Posterior vena cava (tissue), 2 donors: ENCODE measurements at places on chromosomes 7 and 10. TPM values are rescaled to one million over a fixed set of nuclear protein-coding genes. Genes with fewer than 3 reads are reported as not detected.
A peak's percentile ranks its signal among the peaks of the same experiment; 100 is the strongest.

GRCh38 chr10:59753267-59753666, at the start of gene MRLN:
Gene MRLN (minus strand): TSS chr10:59753455.
- no peak for DNase-seq

- DNase-seq: peak; percentile 35
Measured at GRCh38 chr7:155229548-155230168, 68.0 kb upstream of the INSIG1 start.

DNA sequence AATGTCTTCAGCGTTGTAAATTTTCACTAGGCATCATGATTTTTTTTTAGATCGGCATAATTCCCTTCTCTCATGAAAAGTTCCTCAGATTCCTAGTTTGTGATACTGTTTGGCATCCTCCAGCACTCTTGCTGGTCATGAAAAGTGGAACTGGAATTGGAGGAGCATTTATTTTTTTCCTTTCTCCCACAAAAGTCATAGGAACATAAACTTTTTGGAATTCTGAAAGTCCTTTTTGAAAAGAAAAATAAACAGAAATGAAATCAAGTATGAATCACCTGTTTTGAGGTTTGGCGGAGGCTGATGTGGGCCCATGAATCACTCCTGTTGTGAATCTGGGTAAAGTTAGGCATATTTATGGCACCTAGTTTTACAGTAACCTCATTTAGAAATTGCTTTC, 17.7 kb downstream of the CACNB2 start:
- no peak for DNase-seq

GRCh38 chr10:34244756-34245484, 570.2 kb downstream of the PARD3 start:
- DNase-seq: no peak

- no peak for DNase-seq
Measured at GRCh38 chr10:80540981-80541750, 3.5 kb downstream of the SH2D4B start.

DNA sequence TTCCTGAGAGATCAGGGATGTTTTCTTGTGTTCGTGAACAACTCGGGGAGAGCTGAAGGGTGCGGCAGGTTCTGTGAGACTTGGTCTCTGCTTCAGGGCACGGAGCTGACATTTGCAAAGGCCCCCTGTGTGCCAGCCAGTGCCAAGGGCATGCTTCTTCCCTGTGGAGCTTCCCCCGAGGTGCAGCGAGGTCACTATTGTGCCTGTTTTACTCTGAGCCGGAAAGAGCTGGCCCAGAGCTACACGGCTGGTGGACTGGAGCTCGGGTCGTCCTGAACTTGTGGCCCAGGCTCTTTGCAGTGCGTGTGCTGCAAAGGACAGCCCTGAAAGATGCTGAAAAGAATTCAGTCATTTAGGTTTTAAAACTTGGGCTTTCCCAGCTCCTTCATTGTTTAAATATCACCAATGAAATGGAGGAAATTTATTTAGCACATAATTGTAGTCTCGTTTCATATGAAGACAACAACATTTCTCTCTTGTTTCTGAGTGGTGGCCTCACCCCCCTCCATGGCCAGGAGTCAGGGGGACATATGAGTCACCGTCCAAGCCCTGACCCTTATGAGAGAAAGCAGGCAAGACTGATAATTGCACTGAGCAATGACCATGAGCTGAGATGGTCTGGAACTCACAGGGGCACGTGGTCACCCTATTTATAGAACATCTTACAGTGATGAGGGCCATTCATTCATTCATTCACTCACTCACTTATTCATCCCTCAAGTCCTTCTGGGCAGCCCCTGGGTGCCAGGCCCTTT, 102.6 kb downstream of the PTPRE start:
- peak; percentile 65 for DNase-seq

- no peak for DNase-seq
Measured at GRCh38 chr7:36512616-36513015, 123.0 kb downstream of the ANLN start.

GRCh38 chr7:29471444-29472138, 92.0 kb upstream of the PRR15 start:
- no peak for DNase-seq

GRCh38 chr7:141397236-141398163, 153.7 kb upstream of the AGK start:
- DNase-seq: no peak

DNA sequence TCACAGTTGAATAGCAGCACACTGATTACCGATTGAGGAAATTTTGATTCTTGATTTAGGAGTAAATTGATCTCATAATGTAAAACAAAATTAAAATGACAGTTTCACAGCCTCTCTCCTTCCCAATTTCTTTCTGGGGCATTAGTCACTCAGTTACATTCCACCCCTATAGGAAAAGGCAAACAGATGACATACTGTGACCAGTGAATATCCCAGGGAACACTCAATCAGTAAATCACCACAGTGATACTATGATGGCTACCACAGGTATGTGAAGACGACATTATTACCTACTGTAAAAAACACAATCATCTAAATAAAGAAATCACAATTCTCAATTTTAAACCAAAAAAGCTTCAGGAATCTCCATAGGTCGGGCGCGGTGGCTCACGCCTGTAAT, 15.5 kb downstream of the CTTNBP2 start:
- DNase-seq: no peak

GRCh38 chr10:61894133-61894532, 7.4 kb upstream of the ARID5B start:
- no peak for DNase-seq

GRCh38 chr10:79202188-79203013, 133.6 kb downstream of the ZMIZ1 start:
- DNase-seq: no peak

- no peak for DNase-seq
Measured at GRCh38 chr7:124059375-124059774, 26.5 kb upstream of the TMEM229A start.

DNA sequence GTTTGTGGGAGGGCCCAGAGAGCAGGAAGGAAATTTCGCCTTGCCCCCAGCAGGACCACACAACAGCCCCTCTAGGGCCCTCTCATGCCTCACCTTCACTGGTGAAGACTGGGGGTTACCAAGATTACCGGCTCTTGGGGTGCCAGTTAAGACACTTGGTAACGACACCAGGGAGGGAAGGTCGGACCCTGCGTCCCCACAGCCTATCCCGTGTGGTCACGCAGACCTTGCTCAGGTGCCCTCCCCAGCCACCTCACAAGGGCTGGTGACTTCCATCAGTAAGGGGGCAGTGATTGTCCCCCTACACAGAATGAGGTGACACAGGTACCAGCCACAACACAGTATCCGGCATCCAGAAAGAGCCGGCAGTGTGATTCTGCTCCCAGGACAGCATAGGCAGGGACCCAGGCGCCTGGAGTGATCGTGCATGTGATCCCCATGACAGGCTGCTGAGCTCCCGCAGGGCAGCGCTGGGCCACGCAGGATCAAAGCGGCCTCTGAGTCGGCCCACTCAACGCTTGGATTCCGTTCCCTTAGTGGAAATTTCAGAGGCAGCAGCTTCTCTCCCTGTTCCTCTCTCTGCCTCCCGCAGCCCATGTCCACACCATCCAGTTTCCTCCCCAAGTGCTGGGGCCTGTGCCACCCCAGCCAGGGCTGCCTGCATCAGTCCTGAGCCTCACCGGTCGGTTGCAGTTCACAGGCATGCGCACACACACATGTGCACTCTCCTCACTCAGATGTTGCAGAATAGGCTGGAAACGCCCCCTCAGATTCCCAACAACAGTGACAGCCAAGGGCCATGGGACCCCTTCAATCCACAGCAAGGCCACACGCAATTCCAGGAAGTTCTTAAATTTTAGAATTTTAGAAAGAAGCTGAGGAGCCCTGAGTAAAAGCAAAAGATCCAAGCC, 35.8 kb downstream of the CAMK2B start:
- peak; percentile 79 for DNase-seq

DNA sequence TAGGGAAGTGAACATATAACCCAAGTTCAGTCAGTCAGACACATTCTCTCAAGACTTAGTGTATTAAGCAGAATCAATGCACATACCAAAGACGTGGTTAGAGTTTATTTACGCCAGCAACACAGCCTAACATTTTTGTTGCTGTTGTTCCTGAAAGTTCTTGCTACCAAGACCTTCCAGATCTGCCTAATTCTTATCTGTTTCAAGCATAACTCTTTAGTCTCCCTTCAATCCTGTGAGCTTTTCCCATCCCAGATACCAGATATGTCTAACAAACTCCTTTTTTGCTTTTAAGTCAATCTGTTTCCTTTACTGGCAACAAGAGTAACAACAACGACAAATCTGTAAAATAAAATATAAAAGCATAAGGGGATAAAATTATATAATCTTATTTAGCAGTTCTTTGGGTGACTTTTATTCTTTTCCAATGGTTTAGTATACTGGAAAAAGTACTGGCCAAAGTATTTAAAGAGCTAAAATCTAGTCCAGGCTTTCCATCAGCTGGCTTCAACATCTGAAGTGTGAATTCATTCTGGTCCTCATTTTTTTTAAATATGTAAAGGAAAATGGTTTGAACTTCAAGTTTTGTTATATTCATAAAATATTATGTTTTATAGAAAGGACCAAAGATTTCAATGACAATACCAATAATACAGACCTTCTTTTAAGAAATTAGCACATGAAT, 193.8 kb downstream of the IMMP2L start:
- DNase-seq: no peak

DNA sequence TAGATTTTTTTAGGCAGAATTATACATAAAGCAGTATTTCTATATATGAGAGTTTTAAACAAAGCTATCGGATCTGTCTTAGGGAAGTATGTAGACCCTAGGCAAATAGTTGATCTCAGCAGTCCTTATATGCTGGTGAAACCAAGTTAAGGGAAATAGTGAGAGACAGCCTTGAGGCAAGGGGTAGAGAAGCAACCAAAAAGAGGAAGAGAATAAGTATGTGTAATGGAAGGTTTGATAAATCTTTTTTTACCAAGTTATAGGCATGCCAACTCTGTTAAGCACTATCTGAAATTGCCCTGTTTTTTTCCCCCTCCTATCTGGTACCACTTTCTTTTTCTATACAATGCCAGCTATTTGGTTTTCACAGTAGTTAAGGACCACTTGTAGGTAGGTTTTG, 19.9 kb downstream of the SPAG6 start:
- no peak for DNase-seq

DNA sequence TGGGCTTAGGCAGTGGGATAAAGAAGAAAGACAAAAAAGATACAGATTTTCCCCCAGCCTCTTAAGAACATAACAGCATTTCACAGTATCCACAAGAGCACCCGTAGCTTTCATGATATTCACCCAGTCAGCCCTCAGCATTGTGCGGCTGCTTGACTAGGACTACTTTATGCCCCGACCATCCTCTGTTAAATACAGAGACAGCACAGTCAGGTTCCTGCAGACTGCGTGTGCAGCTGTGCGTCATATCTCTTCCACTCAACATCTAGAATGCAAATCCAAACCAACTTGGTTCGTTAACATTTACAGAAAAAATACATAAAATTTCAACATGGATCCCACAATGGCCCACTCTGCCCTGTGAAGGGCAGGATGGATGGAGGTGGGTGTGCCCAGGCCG, 33.8 kb downstream of the PIK3AP1 start:
- DNase-seq: no peak

GRCh38 chr10:53957401-53957800, 843.6 kb downstream of the PCDH15 start:
- no peak for DNase-seq

DNA sequence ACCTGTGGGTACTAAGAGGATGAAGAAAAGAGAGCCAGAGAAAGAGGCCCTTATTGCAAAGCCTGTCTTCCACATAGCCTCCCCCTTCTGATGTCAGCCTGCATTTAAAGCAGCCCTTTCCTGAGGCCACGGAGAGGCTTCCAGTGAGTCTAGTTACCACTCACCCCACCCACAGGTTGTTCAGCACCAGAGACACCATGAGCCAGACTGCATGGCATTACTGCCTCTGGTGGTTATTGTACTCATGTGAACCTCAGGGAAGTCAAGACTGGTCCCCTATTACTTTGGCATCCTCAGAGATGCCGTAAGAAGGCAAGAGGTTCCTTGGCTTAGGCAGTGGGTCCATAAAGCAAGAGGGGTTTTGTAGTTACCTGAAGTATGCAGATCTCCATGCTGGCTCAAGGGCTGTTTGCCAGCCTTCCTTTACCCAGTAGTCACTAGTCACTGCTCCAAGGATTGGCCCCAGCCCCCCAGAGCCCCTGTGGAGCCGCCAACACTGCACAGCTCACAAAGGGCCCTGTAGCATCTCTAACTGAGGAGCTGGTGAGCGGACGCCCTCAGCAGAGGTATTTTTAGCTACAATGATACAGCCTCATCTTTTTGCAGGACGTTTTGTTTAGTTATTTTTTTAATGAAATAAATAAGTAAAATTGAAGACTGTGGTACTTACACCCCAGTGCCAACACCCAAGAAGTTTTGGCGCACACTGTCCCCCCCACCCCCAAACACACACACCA, 20.7 kb downstream of the LRRC4 start:
- DNase-seq: no peak

GRCh38 chr7:4854916-4855315, 6.9 kb downstream of the PAPOLB start:
- DNase-seq: no peak

DNA sequence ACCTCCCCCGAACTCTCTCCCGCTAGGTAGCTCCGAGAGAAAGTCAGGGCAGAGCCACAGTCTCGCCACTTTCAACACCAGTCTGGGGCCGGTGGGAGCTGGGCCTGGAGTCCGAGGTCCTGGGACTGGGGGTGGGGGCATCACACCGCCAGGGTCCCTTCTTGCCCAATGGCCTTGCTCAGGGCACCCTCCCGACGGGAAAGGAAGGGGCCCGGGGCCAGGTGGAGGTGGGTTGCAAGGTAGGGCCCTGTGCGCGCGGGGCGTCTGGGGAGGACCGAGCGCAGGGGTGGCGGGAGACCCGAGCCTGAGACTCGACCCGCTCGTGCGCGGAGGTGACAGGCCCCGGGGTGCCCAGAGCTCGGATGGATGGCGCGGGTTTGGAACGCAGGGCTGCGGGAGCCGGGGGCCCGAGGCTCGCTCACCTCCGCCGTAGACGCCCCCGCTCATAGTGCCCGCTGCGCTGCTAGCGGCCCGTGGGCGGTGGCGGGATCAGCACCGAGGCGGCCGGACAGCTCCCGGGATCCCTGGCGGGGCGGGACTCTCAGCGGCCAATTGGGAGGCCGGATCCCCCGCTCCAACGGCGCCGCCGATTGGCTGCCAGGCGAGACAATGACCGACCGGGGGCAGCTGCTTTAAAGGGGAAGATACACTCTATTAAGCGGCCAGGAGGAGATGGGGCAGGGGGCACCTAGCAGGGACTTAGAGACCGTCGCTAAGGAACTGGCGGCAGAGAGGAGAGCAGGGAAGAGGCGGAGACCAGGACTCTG, at the start of gene ACTL6B:
Gene ACTL6B, minus strand, starts transcription at position 541 of the 767 bp plus-strand sequence. Its CDS starts 94 bp downstream, at position 447.
- peak; percentile 90 for DNase-seq

The C10orf95 gene
- not detected for total RNA-seq

The GPER1 gene
- 6.6 TPM for total RNA-seq

The METTL27 gene
- 5.1 TPM for total RNA-seq

The PNLIPRP3 gene
- not detected for total RNA-seq

The CCZ1B gene
- total RNA-seq: 71.1 TPM

The CALHM1 gene
- not detected for total RNA-seq

The VIPR2 gene
- total RNA-seq: 5.0 TPM
